Activated T-cell treated with anti-CD3 and anti-CD28 coated beads, Interleukin-2, amount 50 U/mL, for 48 hours (primary cell): ENCODE measurements at places on chromosomes 4 and X.

- DNase-seq = no peak
These were observed 489.3 kb upstream of the DIPK2B start for GRCh38 chrX:45689971-45690370.

GRCh38 chr4:153748378-153748777, 11.4 kb downstream of the RNF175 start:
- no peak for DNase-seq

GRCh38 chr4:140330311-140330900, 43.0 kb upstream of the SCOC start:
- DNase-seq = no peak

GRCh38 chr4:174714393-174715211, 114.4 kb downstream of the GLRA3 start:
- peak; percentile 22 for DNase-seq

- no peak for DNase-seq
These were observed 208.5 kb upstream of the FAT1 start for GRCh38 chr4:186932196-186932595.

DNA sequence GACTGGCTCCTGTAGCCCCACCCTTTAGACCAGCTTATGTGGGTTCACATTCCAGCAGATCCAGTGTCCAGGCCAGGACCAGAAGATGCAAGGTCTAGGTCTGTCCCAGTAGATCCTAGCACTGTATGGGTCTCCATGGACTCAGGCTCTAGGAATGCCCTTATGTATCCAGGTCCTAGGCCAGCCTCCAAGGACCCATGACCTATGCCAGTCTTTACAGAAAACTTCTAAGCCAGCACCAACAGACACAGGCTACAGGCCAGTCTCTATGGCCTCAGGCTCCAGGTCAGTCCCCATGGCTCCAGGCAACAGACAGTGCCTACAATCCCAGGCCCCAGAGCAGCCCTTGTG, 45.2 kb upstream of the MAGED4 start:
- DNase-seq = no peak
